ENCODE measurements at places on chromosomes 2 and 18.
A peak's percentile ranks its signal among the peaks of the same experiment; 100 is the strongest.

DNA sequence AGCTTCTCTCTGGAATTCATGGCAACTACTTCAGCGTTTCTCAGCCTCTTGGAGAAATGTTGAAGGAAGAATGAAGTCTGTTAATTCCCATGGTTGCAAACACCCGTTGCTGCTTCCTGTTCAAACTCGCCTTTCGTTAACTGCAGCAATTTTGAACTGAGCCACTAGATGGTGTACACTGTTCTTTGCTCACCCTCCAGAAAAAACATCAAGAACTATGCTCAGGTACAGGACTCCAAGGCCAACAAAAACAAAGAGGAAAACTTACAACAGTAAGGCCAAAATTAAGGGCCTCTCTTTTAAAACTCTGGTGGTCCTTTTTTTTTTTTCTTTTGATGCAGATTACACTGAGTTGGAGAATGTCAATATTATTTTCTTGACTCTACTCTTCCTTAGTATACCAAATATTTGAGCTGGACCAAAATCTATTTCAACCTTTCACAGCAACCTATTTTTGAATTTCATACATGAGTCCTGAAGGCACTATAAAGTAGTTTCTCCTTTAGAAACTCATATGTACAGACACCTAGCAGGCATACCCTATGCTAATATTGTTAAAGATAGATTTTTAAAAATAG, 58.2 kb downstream of the KLHL14 start:
- peak; percentile 68 for DNase-seq

DNA sequence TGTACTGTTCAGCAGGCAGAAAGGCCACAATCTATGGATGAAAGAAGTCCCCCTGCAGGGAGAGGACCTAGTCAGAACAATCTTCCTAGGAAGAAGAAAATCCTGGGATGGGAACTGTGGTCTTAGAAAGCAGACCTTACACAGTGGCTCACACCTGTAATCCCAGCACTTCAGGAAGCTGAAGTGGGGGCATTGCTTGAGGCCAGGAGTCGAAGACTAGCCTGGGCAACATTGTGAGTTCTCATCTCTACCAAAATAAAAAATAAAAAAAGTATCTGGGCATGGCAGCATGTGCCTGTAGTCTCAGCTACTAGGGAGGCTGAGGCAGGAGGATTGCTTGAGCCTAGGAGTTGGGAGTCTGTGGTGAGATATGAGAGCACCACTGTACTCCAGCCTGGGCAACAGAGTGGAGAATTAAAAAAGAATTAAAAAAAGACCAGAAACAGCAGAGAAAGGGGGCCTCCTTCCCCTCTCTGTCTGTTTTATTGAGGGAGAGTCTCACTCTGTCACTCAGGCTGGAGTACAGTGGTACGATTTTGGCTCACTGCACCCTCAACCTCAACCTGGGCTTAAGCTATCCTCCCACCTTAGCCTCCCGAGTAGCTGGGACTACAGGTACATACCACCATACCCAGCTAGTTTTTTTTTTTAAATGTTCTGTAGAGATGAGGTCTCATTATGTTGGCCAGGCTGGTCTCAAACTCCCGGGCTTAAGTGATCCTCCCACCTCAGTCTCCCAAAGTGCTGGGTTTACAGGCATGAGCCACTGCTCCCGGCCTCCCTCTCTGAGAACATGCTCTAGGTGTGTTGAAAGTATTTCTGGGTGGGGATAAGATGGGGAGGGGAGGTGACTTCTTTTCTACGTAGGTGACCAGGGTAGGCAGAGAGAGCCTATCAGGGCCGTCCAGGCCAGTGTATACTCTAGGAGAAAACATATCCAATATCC, 7.4 kb downstream of the RHOB start:
- DNase-seq = peak; percentile 7

- DNase-seq = no peak
Measured at GRCh38 chr2:220842901-220843665, 729.0 kb downstream of the EPHA4 start.

DNA sequence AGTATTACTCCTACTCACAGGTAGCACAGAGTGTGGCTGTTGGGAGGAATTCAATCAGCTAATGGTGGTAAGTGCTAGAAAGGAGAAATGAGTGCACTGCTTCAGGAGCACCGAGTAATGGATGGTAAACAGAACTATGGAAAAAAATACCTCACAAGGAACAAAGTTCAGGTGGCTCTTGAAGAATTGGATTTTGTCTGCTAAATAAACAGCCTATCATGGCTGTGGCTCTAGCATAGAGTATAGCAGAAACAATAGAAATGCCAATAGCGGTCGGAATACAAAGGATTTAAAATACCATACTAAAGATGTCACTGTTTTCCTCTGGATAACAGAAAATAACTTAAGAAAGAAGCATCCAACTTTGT, 482.5 kb downstream of the NUP35 start:
- DNase-seq = no peak

DNA sequence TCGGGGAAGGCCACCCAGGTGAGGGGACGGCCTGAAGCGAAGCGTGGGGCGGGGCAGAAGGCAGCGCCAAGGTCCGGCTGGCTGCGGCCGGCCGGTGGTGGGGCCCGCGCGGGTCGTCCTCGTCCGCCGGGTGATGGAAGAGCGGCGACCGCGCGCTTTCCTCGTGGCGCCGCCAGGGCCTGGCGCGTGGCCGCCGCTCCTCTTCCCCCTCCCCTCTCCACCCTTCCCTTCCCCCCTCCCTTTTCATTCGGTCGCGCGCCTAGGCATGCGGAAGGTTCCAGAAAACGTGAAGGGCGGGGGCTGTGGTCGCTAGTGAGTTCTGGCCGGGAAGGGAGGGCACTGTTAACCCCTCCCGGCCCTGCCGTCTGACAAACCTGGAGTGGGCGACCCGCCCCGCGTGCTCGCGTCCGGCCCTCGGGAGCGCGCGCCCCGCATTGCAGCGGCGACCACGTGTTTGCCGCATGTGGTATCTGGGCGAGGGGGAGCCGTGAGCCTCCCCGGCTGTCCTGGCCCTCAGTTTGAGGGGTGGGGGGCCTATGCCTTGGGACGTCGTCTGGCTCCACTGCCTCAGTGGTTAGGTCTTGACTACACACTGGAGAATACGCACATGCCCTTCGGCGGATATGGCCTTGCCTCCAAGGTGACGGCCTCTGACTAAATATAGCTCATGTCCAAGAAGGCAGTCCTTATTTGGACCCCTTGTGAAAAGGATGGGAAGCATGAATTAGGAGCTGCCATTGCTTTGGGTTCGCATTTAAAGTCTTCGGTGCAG, 579 bp downstream of the MAT2A start:
- DNase-seq = peak; percentile 88

DNA sequence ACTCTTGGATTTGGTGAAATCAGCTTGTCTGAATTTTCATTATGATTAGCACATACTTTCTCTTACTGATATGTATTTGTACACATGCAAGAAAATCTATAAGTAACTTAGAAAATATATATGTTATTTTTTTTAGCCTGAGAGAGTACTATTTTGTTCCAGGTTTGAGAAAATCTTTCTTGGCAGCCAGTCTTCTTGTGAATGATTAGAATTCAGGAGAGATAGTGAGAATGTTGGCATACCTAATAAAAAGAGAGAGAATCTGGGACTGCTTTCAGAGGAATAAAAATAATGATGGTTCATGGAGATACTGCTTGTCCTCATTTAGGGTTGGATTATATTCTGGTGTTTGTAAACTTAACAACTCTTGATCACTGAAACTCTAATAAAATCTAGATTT, 44.4 kb upstream of the RIT2 start:
- no peak for DNase-seq

DNA sequence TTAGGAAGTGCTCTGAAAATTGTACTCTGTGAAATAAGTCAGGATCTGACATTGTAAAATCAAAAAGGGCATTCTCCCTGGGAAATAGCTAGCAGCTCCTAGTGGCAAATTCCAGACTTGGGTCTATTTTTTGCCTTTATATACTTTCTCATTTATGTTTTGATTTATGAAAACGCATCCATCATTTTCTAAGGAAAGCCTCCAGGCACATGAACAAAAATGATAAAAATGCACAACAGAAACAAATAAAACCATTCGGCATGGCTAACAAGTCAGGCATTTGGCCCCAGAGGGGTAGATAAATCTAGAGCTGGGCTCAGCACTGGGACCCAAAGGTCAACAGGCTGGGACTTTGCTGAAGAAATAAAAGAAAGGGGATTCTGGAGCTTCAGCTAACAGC, 167.0 kb downstream of the BCL11A start:
- no peak for DNase-seq

DNA sequence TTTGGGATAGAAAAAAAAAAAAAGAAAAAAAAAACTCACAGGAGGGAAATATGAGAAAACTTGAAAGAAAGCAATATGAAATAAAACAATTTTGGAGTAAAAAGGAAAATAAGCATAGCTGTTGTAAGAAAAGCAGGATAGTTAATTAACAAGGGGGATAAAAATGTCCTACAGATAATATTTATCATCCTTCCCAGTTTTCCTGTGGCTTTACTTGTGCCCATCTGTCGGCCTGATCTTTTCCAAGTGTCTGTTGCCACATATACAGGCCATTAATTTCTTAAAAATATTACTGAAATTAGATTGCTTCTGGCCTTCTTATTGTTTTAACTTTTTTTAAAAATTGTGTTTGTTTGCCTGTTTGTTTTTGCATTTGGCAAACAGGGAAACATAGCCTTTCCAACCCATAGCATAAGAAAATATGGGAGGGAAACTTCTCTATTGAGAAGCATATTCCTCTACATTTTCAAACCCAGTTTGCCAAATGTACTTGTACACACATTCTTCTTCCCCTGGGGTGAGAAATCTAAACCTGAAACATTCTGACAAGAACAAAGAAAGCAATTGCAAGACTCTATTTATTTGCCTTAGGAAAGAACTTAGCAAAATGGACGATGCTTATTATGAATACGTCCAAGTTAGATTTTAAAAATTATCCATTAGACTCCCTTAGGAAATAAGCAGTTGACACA, 272.3 kb downstream of the CDH20 start:
- DNase-seq = no peak

- no peak for DNase-seq
Measured at GRCh38 chr2:171858397-171858958, 35.6 kb downstream of the SLC25A12 start.

- DNase-seq = no peak
Measured at GRCh38 chr2:161881465-161881864, 192.6 kb downstream of the DPP4 start.

DNA sequence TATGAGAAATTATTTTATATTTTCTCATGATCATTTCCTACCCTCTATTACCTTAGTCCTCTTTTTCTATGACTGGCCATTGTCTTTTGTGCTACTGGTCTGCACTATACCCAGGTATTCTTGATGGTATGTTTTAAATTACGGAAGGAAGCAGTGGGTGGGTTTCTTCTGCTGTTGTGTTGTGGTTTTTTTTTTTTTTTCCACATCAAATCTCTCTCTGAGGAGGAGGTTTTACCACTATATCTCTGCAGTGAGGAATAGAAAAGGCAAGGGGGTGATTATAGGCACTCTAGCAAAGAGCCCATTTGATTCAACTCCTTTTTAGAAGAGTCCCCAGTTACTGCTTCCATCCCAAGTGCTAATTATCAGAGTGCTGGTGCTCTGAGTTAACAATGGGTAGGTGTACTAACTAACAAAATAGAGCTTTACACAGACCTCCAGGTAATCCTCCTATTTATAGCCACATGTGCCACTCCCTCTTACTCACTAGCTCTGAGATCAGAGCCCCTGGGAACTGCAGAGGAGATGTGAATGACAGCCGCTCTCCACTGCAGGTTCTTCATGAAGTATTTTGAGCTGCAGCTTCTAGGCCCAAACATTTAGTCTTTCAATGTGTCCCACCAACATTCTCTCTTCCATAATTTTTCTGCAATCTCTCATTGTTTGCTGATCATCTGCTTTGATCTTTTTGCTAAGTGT, 301.6 kb upstream of the GULP1 start:
- no peak for DNase-seq

DNA sequence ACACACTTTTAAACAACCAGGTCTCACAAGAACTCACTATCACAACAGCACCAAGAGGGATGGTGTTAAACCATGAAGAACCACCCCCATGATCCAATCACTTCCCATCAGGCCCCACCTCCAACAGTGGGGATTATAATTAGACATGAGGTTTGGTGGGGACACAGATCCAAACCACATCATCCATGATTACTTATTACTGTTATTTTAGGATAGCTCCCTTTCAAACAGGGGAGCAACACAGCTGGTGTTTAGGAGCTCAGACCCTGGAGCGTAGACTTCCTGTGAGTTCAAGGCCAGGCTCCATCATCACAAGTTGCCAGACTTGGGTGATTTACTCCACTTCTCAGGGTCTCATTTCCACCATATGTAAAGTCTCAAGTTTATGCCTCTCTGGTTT, 382.7 kb downstream of the HRH4 start:
- DNase-seq = no peak

DNA sequence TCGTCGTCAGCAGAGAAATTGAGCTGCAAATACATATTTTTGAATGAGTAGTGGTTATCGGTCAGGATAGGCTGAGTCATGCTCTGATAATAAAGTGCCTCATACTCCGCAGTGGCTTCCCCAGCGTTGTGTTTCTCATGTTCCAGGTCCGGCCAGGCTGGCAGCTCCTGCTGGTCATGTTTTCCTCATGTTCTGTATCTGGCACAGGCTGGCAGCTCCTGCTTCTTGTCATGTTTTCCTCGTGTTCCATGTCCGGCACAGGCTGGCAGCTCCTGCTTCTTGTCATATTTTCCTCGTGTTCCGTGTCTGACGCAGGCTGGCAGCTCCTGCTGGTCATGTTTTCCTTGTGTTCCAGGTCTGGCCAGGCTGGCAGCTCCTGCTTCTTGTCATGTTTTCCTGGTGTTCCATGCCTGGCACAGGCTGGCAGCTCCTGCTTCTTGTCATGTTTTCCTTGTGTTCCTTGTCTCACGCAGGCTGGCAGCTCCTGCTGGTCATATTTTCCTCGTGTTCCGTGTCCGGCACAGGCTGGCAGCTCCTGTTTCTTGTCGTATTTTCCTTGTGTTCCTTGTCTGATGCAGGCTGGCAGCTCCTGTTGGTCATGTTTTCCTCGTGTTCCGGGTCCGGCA, 148.9 kb downstream of the ATP9B start:
- no peak for DNase-seq

DNA sequence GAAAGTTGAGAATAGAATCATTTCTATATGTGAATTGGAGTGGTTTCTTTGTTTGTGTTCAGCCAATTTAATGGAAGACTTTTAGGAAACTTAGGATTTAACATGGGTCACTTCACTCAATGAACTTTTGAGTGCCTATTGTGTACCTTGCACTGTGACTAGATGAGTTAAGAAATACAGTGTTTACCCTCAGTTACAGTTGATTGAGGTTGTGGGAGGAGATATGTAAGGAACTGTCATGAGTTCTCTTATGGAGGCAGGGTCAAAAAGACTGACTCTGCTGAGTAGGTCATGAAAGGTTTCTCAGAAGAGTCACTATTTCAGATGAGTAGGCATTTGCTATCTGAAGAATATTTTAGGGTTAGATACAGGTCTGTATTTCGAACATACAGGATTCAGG, 98.6 kb downstream of the RAB3GAP1 start:
- no peak for DNase-seq

All from right hindlimb (tissue), 1 donor.